ENCODE measurements at places on chromosomes 4 and X. TPM values are rescaled to one million over a fixed set of nuclear protein-coding genes. Genes with fewer than 3 reads are reported as not detected.

RBM47 gene
- 2.6 TPM for total RNA-seq

DNA sequence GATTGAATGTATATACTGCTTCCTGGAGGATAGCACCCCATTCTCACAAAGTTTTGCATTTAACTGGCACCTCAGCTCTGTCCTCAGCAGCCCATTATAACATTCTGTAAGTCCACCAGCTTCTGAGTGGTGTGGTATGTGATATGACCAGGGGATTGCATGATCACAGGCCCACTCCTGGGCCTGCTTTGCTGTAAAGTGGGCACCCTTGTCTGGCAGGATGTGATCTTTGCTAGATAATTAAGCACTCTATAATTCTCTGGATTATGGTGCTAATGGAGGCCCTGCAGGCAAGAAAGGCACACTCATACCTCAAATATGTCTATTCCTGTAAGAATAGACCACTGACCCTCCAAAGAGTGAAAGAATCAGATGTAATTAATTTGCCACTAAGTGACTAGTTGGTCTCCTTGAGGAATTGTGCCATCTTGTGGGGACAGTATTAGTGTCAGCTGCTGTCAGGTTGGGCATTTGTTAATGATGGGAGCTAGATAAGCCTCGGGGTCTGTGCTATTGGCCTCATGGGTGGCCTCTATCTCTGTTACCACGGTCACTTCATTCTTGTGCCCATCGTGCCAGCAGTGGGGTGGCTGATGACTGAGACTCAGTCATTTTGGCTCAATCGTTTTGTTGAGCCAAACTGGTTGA is 2.2 kb upstream of the CFI start:
- no peaks in the 10 kb centered on the region for H3K36me3 ChIP-seq
- H3K27ac ChIP-seq = no peak overlapping the region
- no peak overlapping the region for H3K4me3 ChIP-seq
- no peaks in the 10 kb centered on the region for H3K4me1 ChIP-seq
- H3K27me3 ChIP-seq = peaks cover 2% of the 10 kb centered on the region
- peak; percentile 35 for DNase-seq

DNA sequence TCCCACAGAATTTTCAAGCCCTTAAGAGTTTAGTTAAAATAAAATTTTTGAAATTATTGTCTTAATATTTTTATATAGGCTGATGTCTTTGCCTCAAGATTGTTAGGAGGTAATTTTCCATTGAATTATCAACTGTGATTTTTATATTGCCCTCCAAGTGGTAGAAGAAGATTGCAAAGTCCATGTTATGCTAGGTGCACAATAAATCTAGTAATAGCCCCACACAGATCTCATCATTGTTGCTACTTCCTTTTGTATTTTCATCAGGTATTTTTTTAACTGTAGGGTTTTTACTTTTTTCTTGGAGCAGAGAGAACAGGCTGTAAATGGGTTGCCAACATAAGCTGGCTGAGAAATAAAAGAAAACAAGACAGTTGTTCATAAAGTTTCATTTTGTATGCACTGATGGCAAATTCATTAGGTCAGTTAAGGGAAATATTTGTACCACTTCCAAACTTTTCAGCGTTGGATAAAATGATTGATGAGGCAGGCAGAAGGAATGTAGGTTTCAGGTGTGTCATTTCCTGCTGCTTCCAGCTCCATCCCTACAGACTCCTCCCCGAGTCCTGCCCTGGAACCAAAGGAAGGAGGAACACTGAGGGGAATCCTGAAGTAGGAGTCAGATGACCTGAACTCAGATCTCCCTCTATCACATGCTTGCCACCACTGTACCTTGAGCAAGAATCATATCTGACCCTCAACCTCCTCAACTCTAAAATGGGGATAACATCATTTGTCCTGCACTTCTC is 105.5 kb downstream of the PRRG1 start:
- no peaks in the 10 kb centered on the region for H3K36me3 ChIP-seq
- DNase-seq = peak; percentile 1
- no peaks in the 10 kb centered on the region for H3K4me1 ChIP-seq
- H3K27me3 ChIP-seq = peaks cover 2% of the 10 kb centered on the region
- no peak overlapping the region for H3K27ac ChIP-seq

- no peak for DNase-seq
- H3K27ac ChIP-seq = peak overlapping the region; percentile 64
- H3K4me3 ChIP-seq = no peak overlapping the region
- peaks cover 36% of the 10 kb centered on the region for H3K4me1 ChIP-seq
- H3K27me3 ChIP-seq = no peaks in the 10 kb centered on the region
Measured at GRCh38 chr4:41374490-41374889, 117.8 kb downstream of the UCHL1 start.

GRCh38 chr4:156497486-156497885 is 474.1 kb downstream of the PDGFC start:
- H3K4me1 ChIP-seq = no peaks in the 10 kb centered on the region
- H3K4me3 ChIP-seq = no peak overlapping the region
- no peak overlapping the region for H3K27ac ChIP-seq
- H3K27me3 ChIP-seq = no peaks in the 10 kb centered on the region
- H3K36me3 ChIP-seq = no peaks in the 10 kb centered on the region

DNA sequence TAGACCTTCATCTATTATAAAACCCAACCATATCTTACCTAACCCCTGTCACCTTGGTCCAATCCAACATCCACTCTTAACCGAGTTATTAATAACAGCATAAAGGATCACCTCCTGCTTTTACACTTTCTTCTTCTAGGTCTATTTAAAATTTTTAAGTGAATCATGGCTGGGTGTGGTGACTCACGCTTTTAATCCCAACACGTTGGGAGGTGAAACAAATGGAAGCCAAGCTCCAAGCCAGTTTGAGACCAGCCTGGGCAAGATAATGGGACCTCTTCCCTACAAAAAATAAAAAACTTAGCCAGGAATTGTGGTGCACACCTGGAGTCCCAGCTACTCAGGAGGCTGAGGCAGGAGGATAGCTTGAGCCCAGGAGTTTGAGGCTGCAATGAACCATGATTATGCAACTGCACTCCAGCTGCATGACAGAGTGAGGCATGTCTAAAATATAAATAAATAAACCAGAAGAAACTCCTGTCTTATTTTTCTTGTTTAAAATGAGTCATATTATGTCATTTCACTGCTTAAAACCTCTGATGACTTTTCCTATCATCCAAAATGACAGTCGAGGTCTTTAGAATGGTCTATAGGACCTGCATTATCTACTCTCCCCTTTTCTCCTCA is 188.4 kb downstream of the GASK1B start:
- no peaks in the 10 kb centered on the region for H3K36me3 ChIP-seq
- no peak overlapping the region for H3K27ac ChIP-seq
- no peaks in the 10 kb centered on the region for H3K27me3 ChIP-seq
- DNase-seq = no peak

- no peaks in the 10 kb centered on the region for H3K36me3 ChIP-seq
- H3K27ac ChIP-seq = no peak overlapping the region
- no peak overlapping the region for H3K4me3 ChIP-seq
Measured at GRCh38 chr4:103754844-103755243, 35.1 kb upstream of the TACR3 start.

DNA sequence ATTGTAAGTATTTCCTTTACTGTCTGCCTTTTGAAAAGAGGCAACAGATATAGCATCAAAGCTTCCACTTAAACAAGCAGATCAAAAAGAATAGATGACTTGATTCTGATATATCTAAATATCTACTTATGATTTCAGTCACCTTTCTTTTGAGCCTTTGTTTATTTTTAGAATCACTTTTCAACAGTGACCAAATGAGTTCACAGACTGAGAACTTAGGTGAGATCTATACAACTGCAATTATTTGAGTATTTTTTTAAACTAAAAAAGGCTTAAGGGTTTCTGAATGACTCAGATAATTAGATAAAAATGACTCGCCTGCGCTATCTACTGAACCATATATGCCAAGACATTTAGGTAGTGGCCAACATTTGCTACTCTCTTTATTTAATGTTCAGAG is 166.7 kb upstream of the KCNIP4 start:
- no peak overlapping the region for H3K27ac ChIP-seq
- no peaks in the 10 kb centered on the region for H3K36me3 ChIP-seq
- no peaks in the 10 kb centered on the region for H3K27me3 ChIP-seq
- no peak for DNase-seq
- no peak overlapping the region for H3K4me3 ChIP-seq

YY2 gene
- total RNA-seq = 0.93 TPM

DNA sequence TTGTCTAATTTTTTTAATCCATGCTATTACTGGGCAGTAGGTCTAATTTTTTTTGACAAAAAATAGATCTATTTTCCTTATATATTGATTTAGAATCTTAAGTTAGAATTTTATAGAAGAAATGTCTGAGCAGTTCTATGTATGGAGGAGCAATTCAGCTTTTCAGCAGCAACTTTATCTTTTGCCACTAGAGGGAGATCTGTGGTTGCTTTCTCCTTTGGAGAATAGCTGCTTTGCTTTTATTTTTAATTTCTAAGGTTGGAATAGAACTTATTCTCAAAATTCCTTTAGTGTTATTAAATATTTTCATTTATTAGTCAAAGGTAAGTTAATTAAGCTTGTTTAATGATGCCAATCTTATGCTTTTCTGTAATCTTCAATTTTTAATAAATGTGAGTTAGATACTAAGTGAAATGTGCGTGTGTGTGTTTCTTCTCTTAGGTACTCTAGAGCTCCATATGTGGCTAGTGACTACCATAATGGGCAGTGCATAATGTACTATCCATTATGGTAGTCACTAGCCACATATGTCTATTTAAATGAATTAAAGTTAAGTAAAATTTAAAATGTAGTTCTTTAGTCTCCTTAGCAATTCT is 29.3 kb downstream of the FAM199X start:
- peaks cover 3% of the 10 kb centered on the region for H3K27me3 ChIP-seq
- DNase-seq = peak; percentile 46
- no peaks in the 10 kb centered on the region for H3K4me1 ChIP-seq
- no peak overlapping the region for H3K27ac ChIP-seq

GRCh38 chrX:41984628-41985027 is 61.3 kb upstream of the CASK start:
- H3K27me3 ChIP-seq = peaks cover 3% of the 10 kb centered on the region
- no peak for DNase-seq
- no peak overlapping the region for H3K4me3 ChIP-seq
- no peak overlapping the region for H3K27ac ChIP-seq
- H3K36me3 ChIP-seq = no peaks in the 10 kb centered on the region

DNA sequence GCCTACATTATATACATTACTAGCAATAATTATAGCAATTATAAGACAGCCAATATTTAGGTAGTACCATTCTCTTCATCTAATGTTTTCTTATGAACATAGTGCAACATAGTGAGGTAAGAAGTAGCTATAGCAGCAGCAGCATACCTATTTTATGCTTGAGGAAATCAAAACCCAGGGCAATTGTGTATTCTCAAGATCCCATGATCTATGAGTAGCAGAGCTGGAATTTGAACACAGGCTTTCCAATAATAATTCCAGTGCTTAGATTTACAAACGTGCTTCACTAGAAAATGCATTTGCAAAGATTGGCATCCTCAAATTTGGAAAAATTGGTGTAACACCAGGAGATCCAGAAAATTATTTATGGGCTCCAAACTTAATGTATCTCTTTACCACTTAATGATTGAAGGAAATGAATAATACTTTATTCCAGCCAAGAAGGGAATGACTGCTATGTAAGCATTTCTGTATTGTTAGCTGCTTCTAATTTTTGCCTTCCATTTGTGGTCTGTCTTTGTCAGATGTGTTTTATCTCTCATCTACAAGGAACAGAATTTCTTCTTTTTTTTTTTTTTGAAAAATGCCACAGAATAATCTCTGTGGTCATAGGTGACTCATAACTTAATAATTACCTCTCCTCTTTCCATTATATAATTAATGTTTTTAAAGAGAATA is 451.1 kb downstream of the ARAP2 start:
- no peak overlapping the region for H3K27ac ChIP-seq
- H3K36me3 ChIP-seq = no peaks in the 10 kb centered on the region
- no peaks in the 10 kb centered on the region for H3K4me1 ChIP-seq
- no peak for DNase-seq

- DNase-seq = no peak
- H3K4me3 ChIP-seq = no peak overlapping the region
- H3K36me3 ChIP-seq = peaks cover 6% of the 10 kb centered on the region
- H3K4me1 ChIP-seq = no peaks in the 10 kb centered on the region
Measured at GRCh38 chr4:75662626-75663025, 10.6 kb downstream of the G3BP2 start.

EMCN gene
- total RNA-seq = 36.1 TPM

GRCh38 chrX:15751155-15751819 is 13.2 kb downstream of the CA5B start:
- H3K36me3 ChIP-seq = no peaks in the 10 kb centered on the region
- no peaks in the 10 kb centered on the region for H3K4me1 ChIP-seq
- H3K4me3 ChIP-seq = no peak overlapping the region
- peak; percentile 43 for DNase-seq

GRCh38 chrX:7389576-7389975 is 241.6 kb upstream of the PUDP start:
- H3K4me3 ChIP-seq = no peak overlapping the region
- no peaks in the 10 kb centered on the region for H3K4me1 ChIP-seq
- no peaks in the 10 kb centered on the region for H3K36me3 ChIP-seq
- H3K27ac ChIP-seq = no peak overlapping the region

GPR34 gene
- 6.4 TPM for total RNA-seq

DNA sequence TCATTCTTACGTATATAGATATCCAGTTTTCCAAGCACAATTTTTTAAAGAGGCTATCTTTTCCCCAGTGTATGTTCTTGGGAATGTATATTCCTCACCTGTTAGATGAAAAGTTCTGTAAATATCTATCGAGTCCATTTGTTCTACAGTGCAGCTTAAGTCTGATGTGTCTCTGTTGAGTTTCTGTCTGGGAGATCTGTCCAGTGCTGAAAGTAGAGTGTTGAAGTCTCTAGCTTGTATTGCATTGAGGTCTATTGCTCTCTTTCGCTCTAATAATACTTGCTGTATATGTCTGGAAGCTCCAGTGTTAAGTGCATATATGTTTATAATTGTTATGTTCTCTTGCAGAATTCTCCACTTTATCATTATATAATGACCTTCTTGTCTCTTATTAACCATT is 373.1 kb downstream of the PPARGC1A start:
- no peaks in the 10 kb centered on the region for H3K36me3 ChIP-seq
- H3K4me1 ChIP-seq = no peaks in the 10 kb centered on the region
- no peaks in the 10 kb centered on the region for H3K27me3 ChIP-seq
- H3K4me3 ChIP-seq = no peak overlapping the region
- DNase-seq = peak; percentile 8
- no peak overlapping the region for H3K27ac ChIP-seq

AMER1 gene
- 6.2 TPM for total RNA-seq

Data from muscle of leg (tissue), 16 donors.